Mesendoderm (in vitro differentiated cells): ENCODE measurements at places on chromosomes 6 and 20.
A peak's percentile ranks its signal among the peaks of the same experiment; 100 is the strongest.

DNA sequence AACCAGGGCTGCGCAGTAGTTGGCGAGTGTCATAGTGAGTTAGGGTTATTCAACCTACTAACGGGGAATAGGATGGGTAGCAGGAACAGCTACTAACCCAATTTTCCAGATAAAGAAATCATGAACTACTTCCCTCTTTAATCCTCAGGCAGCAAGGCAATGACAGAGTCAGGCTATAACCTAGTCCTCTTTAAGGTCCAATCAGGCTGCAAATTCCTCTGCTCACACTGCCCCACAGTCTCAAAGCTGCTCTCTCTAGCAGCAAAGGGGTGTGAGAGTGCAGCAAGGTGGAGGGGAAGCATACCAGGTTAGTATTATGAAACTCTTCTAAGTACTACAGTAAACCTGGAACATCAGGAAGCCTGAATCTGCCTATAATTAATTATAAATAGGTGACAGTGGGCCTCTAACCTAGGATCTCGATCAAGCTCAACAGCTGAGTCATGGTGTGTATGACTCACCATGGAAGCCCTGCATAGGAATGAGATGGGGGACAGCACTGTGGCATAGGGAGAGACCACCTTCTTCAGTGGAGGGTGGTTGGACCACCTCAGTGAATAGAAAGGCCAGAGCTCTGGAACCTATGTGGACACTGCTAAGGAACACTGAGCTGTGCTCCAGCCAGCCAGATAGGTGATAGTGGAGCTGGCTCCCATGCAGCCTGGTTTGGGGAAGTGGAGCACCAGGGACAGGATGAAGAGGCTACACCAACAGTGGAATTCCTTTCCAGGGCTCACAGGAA, 7.9 kb downstream of the PEX6 start:
- H3K36me3 ChIP-seq, result no peaks in the 10 kb centered on the region
- peaks cover 2% of the 10 kb centered on the region for H3K4me1 ChIP-seq
- H3K4me3 ChIP-seq, result no peak overlapping the region
- peak; percentile 81 for DNase-seq
- H3K27me3 ChIP-seq, result no peaks in the 10 kb centered on the region
- H3K27ac ChIP-seq, result no peak overlapping the region

DNA sequence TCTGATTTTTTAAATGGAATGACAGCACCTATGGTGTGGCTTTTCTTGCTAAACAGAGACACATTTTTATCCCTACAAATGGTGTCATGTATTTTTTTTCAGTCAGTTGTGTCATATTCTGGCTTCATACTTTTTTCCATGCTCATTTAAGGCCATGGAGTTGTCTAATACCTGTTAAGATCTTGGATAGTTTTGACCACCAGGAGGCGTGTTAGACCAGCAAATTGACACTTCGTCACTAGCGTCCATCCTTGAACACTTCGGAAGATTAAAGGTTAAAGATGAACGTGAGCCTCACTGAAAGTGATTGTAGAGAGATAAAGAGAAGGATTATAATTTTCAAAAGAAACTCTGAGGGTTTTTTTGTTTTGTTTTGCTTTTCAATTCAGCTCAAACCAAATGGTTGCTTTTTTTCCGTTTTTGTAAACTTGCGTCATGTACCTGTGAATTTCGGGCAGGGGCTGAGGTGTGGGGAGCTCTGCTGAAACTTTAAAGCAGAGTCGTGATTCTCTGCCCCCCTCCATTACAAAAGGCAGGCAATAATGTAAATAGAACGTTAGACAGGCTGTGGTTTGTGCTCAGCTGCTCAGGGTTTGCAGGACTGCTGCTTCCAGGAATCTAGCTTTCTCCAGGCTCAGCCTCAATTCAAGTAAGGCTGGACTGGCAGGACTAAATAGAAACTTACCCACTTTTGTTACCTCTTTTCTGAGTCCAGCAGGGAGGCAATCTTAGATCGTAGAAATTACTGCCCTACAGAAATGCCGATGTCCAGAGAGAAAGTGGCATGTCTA, 245.1 kb downstream of the FOXA2 start:
- DNase-seq, result peak; percentile 68
- no peak overlapping the region for H3K4me3 ChIP-seq
- no peaks in the 10 kb centered on the region for H3K4me1 ChIP-seq
- H3K36me3 ChIP-seq, result no peaks in the 10 kb centered on the region
- H3K27ac ChIP-seq, result no peak overlapping the region

GRCh38 chr6:150740453-150740852, 125.0 kb upstream of the MTHFD1L start:
- H3K27ac ChIP-seq, result no peak overlapping the region

DNA sequence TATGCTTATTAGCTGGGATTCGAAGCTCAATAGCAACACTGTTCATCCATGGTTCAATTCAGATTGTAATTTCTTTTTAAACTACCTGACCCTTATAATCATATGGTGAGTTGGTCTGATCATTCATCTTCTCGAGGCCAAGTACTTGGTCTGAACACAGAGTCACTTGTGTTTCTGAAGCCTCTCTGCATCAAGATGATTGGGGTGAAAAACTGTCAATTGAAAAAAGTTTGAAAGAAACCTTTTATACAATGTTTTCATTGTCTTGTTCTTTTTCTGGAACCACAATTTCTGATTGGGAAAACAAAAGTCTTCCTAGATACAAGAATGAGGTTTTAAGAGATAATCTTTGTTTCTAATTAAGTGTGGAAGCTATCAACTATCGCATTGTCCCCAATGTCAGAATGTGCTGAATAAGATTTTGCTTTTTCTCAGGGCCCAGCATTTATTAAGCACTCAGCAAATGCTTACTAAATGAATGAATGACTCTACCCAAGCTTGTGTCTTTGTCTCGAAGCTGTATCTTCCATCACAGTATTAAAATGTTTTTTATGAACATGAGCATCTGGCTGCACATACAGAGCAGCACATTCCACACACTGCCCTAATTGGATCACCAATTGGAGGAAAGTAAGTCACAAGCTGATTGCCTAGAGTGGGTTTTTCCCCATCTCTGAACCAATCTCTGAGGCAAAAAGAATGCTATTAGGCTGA, 45.0 kb upstream of the MOXD1 start:
- no peaks in the 10 kb centered on the region for H3K4me1 ChIP-seq
- no peaks in the 10 kb centered on the region for H3K27me3 ChIP-seq
- no peak overlapping the region for H3K27ac ChIP-seq
- H3K36me3 ChIP-seq, result no peaks in the 10 kb centered on the region
- no peak for DNase-seq
- H3K4me3 ChIP-seq, result no peak overlapping the region

GRCh38 chr6:135658916-135659315, 161.4 kb upstream of the AHI1 start:
- no peaks in the 10 kb centered on the region for H3K4me1 ChIP-seq
- DNase-seq, result no peak
- H3K4me3 ChIP-seq, result no peak overlapping the region
- no peaks in the 10 kb centered on the region for H3K27me3 ChIP-seq
- H3K27ac ChIP-seq, result no peak overlapping the region
- H3K36me3 ChIP-seq, result no peaks in the 10 kb centered on the region

GRCh38 chr6:166420351-166420750, 37.6 kb upstream of the MPC1 start:
- H3K27ac ChIP-seq, result no peak overlapping the region
- no peaks in the 10 kb centered on the region for H3K27me3 ChIP-seq
- no peak for DNase-seq
- no peaks in the 10 kb centered on the region for H3K4me1 ChIP-seq
- peaks cover 2% of the 10 kb centered on the region for H3K36me3 ChIP-seq

DNA sequence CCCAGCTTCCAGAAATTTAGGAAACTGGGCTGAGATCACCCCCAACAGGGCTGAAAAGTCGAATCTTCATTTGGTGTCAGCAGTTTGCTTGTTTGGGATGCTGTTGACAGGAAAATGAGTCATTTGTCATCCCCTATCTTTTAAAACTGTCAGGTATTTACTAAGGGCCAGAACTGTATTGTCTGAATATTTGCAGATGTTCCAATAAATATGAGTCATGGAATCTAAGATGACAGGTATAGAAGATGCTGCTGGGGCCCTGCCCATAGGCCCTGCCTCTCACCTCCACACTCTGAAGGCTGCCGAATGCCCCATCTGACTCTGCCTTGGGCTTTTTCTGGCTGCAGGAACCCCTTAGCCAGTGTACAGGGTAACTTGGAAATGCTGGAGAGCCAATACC, 3.9 kb downstream of the ETV7 start:
- H3K36me3 ChIP-seq, result no peaks in the 10 kb centered on the region
- H3K4me3 ChIP-seq, result no peak overlapping the region

DNA sequence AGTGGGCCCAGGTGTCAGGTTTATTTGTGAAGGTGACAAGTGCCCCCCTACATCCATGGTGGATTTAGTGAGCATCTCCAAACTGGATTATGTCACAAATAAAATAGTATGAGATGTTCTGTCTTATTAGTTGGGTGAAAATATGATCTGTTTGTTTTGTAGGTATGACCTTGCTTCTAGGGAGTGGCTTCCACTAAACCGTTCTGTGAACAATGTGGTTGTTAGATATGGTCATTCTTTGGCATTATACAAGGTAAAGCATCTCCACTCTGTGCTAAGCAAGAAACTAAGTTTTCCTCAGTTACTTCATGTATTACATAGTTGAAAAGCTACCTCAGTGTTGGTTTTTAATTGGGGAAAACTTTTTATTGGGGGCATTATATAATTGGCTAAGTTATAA, 88.4 kb downstream of the ATRN start:
- no peak for DNase-seq
- no peak overlapping the region for H3K27ac ChIP-seq
- no peaks in the 10 kb centered on the region for H3K4me1 ChIP-seq
- H3K27me3 ChIP-seq, result peaks cover 2% of the 10 kb centered on the region

DNA sequence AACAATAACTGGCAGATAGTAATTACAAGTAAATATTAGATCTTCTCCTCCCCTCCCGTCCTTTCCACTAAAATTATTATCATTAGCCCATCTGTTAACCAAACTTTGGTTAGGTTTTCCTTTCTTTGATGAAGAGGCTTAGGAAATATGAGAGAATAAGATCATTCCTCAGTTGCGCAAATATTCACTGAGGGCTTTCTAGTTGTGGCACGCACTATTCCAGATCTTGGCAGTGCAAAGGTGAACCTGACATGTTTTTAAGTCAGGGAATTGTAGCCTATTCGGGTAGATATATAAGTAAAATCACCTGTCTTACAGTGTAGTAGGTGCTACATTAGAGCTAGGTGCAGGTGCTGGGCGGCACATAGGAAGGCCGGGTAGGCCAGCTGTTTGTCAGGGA, 31.1 kb downstream of the RNF217 start:
- H3K4me3 ChIP-seq, result no peak overlapping the region
- no peaks in the 10 kb centered on the region for H3K27me3 ChIP-seq
- no peaks in the 10 kb centered on the region for H3K4me1 ChIP-seq
- no peaks in the 10 kb centered on the region for H3K36me3 ChIP-seq
- no peak overlapping the region for H3K27ac ChIP-seq

DNA sequence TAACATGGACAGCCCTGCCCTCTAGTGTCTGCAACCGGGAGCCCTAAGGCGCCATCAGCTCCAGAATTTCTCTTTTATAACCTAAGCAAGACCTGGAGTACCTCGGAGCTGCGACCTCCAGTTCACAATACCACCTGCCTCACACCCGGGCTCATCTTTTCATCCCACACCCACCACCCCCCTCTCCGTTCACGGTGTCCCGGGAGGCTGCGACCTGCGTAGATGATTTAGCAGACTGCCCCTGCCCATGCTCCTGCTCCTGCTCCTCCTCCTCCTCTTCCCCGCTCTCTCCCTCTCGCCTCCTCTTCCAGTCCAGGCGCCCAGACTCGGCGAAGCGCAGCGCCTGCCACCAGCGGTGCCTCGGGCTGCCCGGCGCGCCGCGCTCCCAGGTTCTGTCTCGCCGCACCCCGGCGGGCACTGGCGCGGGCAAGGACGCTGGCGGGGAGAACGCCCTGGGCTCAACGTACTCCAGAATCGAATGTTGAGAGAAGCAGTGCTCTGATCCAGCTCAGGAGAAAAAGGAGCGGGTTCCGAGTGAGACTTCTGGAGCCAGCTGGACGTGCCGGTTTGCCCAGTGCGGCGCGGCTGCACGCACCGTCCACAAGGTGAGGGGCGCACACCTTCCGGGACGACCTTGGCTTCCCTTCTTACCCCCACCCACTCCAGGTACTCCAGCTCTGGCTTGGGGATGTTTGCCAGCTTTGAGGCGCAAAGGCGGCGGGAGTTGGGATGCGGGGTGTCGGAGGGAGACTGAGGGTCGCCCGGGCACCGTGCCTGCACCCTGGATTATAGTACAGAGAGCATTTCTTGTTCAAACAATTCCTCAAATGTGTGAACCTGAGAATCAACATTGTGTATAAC, at the start of gene HTR1E:
TSS of gene HTR1E (plus strand) at position 310 of the 861 bp plus-strand sequence. CDS start 77,807 bp downstream, outside the sequence.
- H3K27ac ChIP-seq, result no peak within 1 kb of the TSS
- no peak for DNase-seq
- H3K36me3 ChIP-seq, result no peaks in the 10 kb centered on the region
- H3K4me3 ChIP-seq, result peak within 1 kb of the TSS; percentile 48
- H3K27me3 ChIP-seq, result no peaks in the 10 kb centered on the region

- DNase-seq, result no peak
- H3K4me3 ChIP-seq, result no peak overlapping the region
- H3K27ac ChIP-seq, result no peak overlapping the region
- peaks cover 8% of the 10 kb centered on the region for H3K27me3 ChIP-seq
These were observed 3.2 kb upstream of the PLEKHG1 start for GRCh38 chr6:150596439-150596838.

- peaks cover 7% of the 10 kb centered on the region for H3K4me1 ChIP-seq
- no peak overlapping the region for H3K4me3 ChIP-seq
- H3K27me3 ChIP-seq, result no peaks in the 10 kb centered on the region
These were observed 35.6 kb downstream of the LRRC1 start for GRCh38 chr6:53830366-53830765.

- no peak overlapping the region for H3K27ac ChIP-seq
- no peaks in the 10 kb centered on the region for H3K27me3 ChIP-seq
- no peaks in the 10 kb centered on the region for H3K4me1 ChIP-seq
- no peak overlapping the region for H3K4me3 ChIP-seq
- no peak for DNase-seq
- H3K36me3 ChIP-seq, result peaks cover 5% of the 10 kb centered on the region
These were observed 93.4 kb downstream of the ZMYND8 start for GRCh38 chr20:47263080-47263464.

- H3K27ac ChIP-seq, result no peak overlapping the region
- H3K27me3 ChIP-seq, result no peaks in the 10 kb centered on the region
- DNase-seq, result no peak
- no peaks in the 10 kb centered on the region for H3K4me1 ChIP-seq
- H3K36me3 ChIP-seq, result no peaks in the 10 kb centered on the region
These were observed 133.7 kb downstream of the TFAP2C start for GRCh38 chr20:56762829-56763228.

DNA sequence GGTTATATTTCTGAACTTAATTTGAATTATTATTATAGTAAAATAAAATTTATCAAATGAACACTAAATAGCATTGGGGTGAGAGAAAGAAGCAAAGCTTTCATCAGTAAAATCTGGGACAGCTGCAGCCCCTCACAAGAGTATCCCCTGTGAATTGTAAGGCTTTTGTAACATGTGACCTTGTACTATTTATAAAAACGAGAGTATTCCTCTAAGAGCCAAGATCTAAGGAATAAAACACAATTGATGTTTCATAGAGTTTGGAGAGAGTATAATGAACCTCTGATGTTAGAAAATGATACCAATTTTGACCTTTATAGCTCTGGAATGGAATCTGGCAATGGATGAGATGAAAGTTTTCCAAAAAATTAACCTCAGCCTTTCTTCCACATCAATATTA, 617.2 kb upstream of the ID4 start:
- H3K4me1 ChIP-seq, result no peaks in the 10 kb centered on the region
- no peak for DNase-seq
- no peak overlapping the region for H3K27ac ChIP-seq
- H3K27me3 ChIP-seq, result no peaks in the 10 kb centered on the region
- H3K4me3 ChIP-seq, result no peak overlapping the region
- no peaks in the 10 kb centered on the region for H3K36me3 ChIP-seq
